Stimulated activated CD8-positive, alpha-beta memory T cell treated with anti-CD3 and anti-CD28 coated beads, Interleukin-4, amount 100 ng/mL, for 4 hours (primary cell): ENCODE measurements at places on chromosomes 5 and 9.

GRCh38 chr5:119896826-119897536 lies 267.6 kb downstream of the FAM170A start:
- no peak for DNase-seq

DNA sequence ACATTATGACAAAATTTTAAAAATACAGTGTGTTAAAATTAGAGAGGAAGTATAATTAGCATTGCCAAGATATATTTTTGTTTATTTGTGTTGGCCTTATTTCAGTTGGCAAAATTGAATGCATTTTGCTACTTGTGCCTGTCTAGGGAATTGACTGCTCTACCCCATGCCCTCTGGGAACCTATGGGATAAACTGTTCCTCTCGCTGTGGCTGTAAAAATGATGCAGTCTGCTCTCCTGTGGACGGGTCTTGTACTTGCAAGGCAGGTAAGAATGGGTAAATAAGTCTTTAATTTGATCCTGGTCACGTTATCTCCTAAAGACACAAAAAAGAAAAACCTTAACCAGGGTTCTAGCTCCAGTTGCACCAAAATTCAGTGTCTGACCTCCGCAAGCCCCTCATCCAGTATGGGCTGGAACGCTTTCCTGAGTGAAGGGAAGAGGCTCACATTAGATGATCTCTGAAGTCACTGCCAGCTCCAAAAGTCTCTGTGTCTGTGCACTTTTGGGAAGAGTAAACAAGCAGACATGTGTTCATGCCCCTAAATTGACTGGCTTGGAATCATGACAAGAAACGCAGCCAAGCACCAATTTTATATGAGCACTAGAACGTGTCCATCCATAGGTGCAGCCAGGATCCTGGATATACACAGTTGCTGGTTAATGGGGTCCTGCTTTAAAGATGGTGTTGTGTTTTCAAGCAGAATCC lies 98.3 kb upstream of the PRRC1 start:
- DNase-seq: no peak

DNA sequence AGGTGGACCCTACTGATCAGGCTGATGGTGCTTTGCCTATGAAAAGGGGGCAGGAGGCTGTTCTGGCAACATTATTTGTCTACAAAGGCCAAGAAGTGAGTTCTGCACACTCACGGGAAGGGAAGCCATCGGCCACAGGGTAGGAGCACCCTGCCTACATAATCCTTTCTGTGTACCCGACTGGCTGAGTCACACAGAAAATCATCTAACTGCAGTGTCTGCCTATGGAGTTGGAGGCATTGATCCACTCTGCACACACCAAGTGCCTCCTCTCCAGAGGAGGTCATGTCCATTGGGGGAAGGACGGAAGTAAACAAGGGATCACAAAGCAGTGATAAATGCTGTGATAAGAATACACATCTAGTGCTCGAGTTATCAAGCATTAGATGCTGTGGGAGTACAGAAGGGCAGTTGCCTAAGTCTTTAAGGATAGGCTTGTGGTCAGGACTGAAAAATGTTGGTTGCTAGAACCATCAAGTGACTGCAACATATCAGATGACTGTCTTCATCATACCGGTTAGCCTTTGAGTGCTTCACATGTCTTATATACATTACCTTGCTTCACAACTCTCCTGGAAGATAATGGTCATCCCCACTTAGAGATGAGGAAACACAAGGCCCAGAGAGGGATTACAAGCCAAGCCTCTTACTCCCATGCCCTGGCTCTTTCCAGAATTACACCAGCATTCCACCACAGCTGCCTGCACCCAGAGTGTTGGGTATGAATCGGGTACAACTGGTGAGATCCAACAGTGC lies 1.3 kb upstream of the SLC2A8 start:
- no peak for DNase-seq

- no peak for DNase-seq
Measured at GRCh38 chr9:4334410-4334813, 34.5 kb upstream of the GLIS3 start.

DNA sequence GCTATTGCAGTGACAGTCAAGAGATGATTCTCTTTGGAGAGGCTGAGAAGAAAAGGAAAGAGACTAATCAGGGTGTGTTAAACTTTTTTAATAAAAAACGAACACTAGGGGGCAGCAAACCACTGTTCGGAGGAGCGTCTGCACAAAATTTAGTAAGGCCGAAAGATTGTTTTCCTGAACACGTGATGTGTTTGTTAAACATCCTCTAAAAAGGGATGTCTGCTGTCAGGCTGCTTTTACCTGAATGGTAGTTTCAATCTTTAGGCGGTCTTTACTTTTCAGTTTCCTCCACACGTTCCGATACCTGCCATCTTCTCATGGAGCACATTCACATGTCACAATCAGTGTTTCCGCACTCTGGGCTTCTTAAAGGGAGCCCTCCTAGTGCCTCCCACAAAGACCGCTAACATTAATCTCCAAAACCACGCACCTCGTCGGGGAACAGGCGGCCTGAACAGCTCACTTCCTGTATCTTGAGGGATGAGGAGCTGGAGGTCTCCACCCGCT lies 125.2 kb downstream of the GPBP1 start:
- DNase-seq: no peak
